Karpas-422 (cell line): ENCODE measurements at places on chromosomes 6 and 20.

DNA sequence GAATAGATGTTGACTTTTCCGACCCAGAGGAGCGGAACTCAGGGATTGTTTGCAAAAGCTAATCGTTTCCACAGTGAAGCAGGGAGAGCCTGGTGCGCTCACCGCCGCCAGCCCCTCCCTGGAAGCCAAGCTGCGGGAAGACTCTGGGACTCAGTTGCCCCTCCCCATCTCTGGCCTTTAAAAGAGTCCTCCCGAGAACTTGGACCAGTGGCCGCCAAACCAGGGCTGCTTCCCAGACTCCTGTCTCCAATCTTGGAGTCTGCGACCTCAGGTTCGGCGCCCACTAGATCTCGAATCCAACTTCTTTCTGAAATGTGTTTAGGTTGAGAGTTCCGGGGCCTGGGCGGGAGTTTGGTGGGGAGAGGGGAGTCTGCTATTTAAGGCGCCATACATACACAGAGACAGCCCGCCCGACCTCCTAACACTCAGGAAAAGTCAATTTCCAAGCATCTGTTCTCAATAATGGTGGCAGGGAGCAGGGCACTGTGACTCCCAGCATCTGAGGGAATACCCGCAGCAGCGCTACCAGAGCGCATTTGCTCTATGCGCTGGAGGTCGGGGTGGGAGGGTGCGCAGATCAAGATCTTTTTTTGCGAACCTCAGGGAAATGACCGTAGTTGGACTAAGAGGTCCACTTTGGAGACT is 800 bp upstream of the GRIK2 start:
- no peak for DNase-seq

DNA sequence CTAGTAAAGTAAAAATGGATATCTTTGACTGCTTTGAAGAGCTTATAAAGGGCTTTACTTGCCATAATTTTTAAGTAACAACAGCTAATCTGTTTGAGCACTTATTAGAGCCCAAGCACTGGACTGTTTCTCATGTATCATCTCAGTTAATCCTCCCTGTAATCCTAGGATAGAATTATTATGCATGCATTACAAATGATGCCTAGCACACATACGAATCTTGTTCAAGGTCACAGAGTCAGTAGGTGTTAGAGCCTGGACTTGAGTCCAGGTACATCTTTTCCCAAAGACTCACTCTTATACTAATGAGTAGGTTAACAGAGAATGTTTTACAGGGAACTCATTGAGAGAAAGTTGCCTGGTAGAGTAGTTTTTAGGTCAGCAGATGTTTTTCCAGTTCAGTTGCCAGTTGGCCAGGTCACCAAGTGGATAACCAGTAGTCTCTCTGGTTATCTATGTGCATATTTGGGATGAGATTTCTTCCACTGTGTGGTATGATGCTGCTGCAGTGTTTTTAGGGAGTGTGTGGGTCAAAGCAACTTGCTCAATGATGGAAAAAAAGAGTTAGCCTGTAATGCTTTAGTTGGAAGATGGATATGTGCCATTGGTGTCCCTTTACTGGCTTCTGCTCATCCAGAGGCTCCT is 32.3 kb upstream of the LAMA4 start:
- no peak for DNase-seq

- no peak for DNase-seq
Measured at GRCh38 chr6:97138581-97138980, 144.4 kb downstream of the MMS22L start.

- peak; percentile 64 for DNase-seq
Measured at GRCh38 chr6:151546941-151547659, 53.3 kb downstream of the CCDC170 start.
